ENCODE measurements at places on chromosomes 7 and 10. TPM values are rescaled to one million over a fixed set of nuclear protein-coding genes. Genes with fewer than 3 reads are reported as not detected.

Gene PHF14
- total RNA-seq = 40.1 TPM

Gene OR2A1
- total RNA-seq = not detected

- no peaks in the 10 kb centered on the region for H3K27me3 ChIP-seq
- H3K36me3 ChIP-seq = no peaks in the 10 kb centered on the region
- H3K4me1 ChIP-seq = peaks cover 20% of the 10 kb centered on the region
- H3K27ac ChIP-seq = no peak overlapping the region
- H3K4me3 ChIP-seq = no peak overlapping the region
These were observed 160.6 kb downstream of the LCOR start for GRCh38 chr10:96992721-96993120.

- peaks cover 5% of the 10 kb centered on the region for H3K27me3 ChIP-seq
- H3K36me3 ChIP-seq = peaks cover 3% of the 10 kb centered on the region
- H3K4me1 ChIP-seq = peaks cover 22% of the 10 kb centered on the region
- no peak overlapping the region for H3K4me3 ChIP-seq
These were observed 9.4 kb upstream of the PIK3CG start for GRCh38 chr7:106855540-106856132.

DNA sequence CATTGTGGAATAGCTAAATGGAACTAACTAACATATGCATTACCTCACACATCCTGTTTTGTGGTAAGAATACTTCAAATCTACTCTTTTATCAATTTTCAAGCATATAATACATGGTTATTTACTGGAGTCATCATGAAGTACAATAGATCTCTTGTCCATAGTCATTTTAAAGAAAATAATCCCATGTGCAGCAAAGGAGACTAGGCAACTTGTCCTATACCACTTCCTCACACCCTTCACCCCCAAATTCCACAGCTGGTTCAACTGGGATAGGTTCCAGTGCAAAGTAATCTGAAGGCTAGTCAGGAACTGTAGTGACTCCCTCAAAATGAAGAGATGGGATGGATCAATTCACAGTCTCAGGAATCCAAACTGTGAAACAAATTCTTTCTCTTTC lies 176.1 kb downstream of the SGMS1 start:
- H3K4me1 ChIP-seq = peaks cover 5% of the 10 kb centered on the region
- no peaks in the 10 kb centered on the region for H3K27me3 ChIP-seq
- no peak overlapping the region for H3K27ac ChIP-seq
- no peak for DNase-seq
- peaks cover 2% of the 10 kb centered on the region for H3K36me3 ChIP-seq

- peaks cover 4% of the 10 kb centered on the region for H3K36me3 ChIP-seq
- H3K4me3 ChIP-seq = no peak overlapping the region
- H3K27ac ChIP-seq = no peak overlapping the region
These were observed 49.9 kb downstream of the BUB3 start for GRCh38 chr10:123204127-123204461.

Gene ASB10
- total RNA-seq = not detected

GRCh38 chr7:73742753-73743641 lies 4.4 kb upstream of the ABHD11 start:
- DNase-seq = no peak
- H3K4me3 ChIP-seq = no peak overlapping the region
- peaks cover 9% of the 10 kb centered on the region for H3K4me1 ChIP-seq
- H3K27me3 ChIP-seq = no peaks in the 10 kb centered on the region
- no peak overlapping the region for H3K27ac ChIP-seq

DNA sequence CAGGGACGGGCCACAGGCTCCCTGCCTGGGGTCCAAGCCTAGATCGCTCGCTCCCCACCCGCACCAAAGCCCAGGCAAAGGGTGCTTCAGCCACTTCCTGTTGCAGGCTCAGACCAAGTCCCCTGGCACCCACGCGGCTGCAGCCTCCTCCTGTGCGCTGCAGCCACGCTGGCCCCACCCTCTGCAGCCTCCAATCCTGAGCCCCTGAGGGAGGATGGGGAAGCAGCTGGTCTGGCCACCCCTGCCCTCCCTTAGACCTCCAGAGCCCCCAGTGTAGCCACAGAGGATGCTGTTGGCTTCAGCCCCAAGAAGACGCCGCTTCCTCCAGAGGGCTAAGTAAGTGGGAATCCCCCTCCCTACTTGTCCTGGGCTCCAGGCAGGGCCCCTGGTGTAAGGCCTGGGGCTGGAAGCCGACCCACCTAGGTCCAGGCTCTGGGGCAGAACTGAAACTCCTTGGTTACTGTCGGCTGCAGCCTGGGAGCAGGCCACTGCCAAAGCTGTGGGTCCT lies 9.4 kb downstream of the LIMK1 start:
- H3K36me3 ChIP-seq = peaks cover 6% of the 10 kb centered on the region
- H3K27me3 ChIP-seq = no peaks in the 10 kb centered on the region
- H3K4me3 ChIP-seq = no peak overlapping the region
- H3K27ac ChIP-seq = no peak overlapping the region

- H3K4me1 ChIP-seq = peaks cover 14% of the 10 kb centered on the region
- no peaks in the 10 kb centered on the region for H3K36me3 ChIP-seq
- no peak overlapping the region for H3K27ac ChIP-seq
- no peak overlapping the region for H3K4me3 ChIP-seq
- H3K27me3 ChIP-seq = no peaks in the 10 kb centered on the region
- DNase-seq = no peak
These were observed 150.3 kb upstream of the NRP1 start for GRCh38 chr10:33484787-33485186.

Gene MIOS
- total RNA-seq = 60.7 TPM

GRCh38 chr10:126012485-126012884 lies 116.1 kb downstream of the FANK1 start:
- DNase-seq = no peak
- H3K4me1 ChIP-seq = peaks cover 9% of the 10 kb centered on the region

Gene OPN1SW
- total RNA-seq = not detected

GRCh38 chr10:71472912-71473311 lies 76.2 kb downstream of the CDH23 start:
- peaks cover 6% of the 10 kb centered on the region for H3K4me1 ChIP-seq
- no peak overlapping the region for H3K4me3 ChIP-seq
- H3K27me3 ChIP-seq = no peaks in the 10 kb centered on the region
- no peak for DNase-seq

- peak within 1 kb of the TSS; percentile 95 for H3K27ac ChIP-seq
- peaks cover 42% of the 10 kb centered on the region for H3K4me1 ChIP-seq
- peak within 1 kb of the TSS; percentile 86 for H3K4me3 ChIP-seq
- peak; percentile 92 for DNase-seq
These were observed at the start of gene SLC37A3 for GRCh38 chr7:140397784-140398750. Gene SLC37A3 (minus strand): TSS chr7:140398530. CDS start chr7:140382526, 16,004 bp downstream.

Gene MICALL2
- total RNA-seq = 3.5 TPM

DNA sequence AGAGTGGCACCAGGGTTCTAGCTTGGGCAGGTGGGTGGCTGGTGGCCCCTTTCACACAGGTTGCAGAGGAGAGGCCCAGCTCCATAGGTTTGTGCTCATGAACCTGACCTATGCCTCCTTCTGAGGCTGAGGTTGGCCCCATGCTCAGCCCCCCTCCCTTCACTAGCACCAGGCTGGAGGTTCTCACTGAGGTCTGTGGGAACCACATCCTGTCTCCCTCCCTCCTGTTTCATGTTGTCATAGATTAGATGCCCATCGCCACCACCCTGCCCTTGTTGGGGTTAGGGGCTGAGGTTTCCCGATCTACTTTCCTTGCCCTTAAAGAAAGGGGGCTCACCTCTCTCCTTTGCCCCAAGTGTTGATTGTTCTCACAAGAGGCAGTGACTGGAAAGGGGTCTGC lies 14.7 kb downstream of the NEUROG3 start:
- H3K4me1 ChIP-seq = peaks cover 11% of the 10 kb centered on the region
- no peak overlapping the region for H3K4me3 ChIP-seq
- H3K27me3 ChIP-seq = peaks cover 2% of the 10 kb centered on the region
- DNase-seq = no peak
- H3K27ac ChIP-seq = no peak overlapping the region

DNA sequence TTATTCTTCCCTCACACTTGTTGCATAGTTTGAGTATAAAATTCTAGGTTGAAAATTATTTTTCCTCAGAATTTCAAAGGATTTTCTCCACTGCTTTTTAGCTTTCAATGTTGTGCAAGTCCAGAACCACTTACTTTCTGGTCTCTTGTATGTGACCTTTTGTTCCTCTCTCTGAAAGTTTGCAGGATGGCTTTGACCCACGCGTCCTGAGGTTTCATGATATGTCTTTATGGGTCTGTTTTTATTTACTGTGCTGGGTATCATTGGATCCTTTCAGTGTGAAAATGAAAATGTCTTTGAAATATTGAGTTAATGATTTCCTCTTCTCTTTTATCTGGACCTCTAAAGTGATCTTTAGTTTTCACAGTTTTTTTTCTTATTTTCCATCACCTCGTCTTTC lies 38.5 kb downstream of the C1GALT1 start:
- no peak overlapping the region for H3K27ac ChIP-seq
- DNase-seq = no peak
- H3K4me1 ChIP-seq = peaks cover 36% of the 10 kb centered on the region
- H3K36me3 ChIP-seq = no peaks in the 10 kb centered on the region

DNA sequence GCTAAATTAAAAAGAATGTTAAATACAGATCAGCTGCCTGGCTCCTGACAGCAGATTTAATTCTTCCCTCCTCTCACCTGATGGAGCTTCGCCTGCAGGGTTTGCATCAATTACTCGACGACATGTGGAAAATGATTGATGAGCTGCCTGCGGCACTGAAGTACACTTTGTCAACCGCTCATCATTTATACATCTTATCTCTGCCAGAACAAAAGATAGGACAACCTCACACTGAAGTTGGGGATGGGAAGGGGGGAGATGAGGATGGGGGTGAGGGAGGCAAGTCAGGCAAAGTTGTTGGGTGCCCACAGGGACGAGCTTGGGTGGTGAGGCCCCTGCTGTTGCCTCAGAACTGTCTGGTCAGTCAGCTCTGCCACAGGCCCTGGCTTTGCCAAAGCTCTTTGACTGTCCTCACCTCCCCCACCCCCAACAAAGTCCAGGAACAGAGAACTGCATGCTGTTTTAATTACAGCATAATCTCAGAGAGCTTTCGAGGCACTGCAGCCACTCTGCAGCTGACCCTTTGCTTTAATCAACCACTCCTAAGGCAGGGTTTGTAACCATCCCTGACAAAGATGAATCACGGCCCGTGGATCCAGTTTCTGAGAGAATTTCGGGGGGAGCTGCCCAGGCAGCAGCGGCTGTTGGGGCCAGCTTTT lies 702.3 kb downstream of the LRMDA start:
- no peaks in the 10 kb centered on the region for H3K27me3 ChIP-seq
- no peaks in the 10 kb centered on the region for H3K4me1 ChIP-seq
- no peaks in the 10 kb centered on the region for H3K36me3 ChIP-seq

- no peak overlapping the region for H3K4me3 ChIP-seq
- no peaks in the 10 kb centered on the region for H3K36me3 ChIP-seq
- H3K4me1 ChIP-seq = no peaks in the 10 kb centered on the region
- no peak overlapping the region for H3K27ac ChIP-seq
These were observed 24.3 kb downstream of the CPVL start for GRCh38 chr7:29122081-29122480.

DNA sequence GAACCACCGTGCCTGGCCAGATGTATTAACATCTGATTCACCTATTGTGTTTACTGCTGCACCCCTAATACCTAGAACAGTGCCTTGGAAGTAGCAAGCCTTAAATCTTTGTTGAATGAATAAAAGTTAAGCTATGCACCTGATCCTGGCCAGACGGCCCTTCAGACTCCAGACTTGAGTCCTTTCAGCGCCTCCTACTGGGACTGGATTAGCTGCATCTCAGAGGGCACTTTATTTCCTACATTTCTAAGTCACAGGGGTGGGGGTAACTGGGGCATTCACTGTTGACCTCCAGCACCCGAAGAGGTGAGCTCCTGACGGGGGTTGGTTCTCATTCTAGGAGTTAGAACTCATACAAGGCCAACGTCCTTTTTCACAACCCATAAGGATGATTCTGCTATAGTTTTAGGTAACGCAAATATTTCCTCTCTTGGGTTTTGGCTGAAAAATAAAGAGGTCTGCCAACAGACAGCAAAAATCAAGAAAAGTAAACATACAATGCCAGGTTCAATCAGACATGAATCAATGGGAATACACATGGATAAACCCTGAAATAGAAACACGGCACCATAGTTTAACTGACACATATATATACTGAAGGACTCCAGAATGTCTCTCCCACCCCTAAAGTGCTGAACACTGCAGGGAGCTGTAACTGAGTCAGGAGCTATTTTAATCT lies 48.0 kb upstream of the DLG5 start:
- no peak overlapping the region for H3K4me3 ChIP-seq
- H3K27me3 ChIP-seq = no peaks in the 10 kb centered on the region
- H3K27ac ChIP-seq = no peak overlapping the region
- peaks cover 12% of the 10 kb centered on the region for H3K36me3 ChIP-seq
- DNase-seq = no peak

DNA sequence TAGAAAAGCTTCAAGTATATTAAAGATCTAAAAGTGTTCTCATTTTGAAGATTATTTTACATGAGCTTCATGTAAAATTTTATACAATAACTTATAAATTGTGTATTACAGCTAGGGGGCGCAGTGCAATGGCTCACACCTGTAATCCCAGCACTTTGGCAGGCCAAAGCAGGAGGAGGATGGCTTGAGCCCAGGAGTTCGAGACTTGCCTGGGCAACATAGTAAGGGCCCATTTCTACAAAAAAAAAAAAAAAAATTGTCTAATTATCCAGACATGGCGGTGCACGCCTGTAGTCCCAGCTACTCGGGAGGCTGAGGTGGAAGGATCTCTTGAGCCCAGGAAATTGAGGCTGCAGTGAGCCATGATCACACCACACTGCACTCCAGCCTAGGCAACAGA lies 16.6 kb downstream of the ACBD5 start:
- no peaks in the 10 kb centered on the region for H3K27me3 ChIP-seq
- peak; percentile 33 for DNase-seq
- H3K27ac ChIP-seq = no peak overlapping the region
- peaks cover 2% of the 10 kb centered on the region for H3K36me3 ChIP-seq
- no peak overlapping the region for H3K4me3 ChIP-seq

DNA sequence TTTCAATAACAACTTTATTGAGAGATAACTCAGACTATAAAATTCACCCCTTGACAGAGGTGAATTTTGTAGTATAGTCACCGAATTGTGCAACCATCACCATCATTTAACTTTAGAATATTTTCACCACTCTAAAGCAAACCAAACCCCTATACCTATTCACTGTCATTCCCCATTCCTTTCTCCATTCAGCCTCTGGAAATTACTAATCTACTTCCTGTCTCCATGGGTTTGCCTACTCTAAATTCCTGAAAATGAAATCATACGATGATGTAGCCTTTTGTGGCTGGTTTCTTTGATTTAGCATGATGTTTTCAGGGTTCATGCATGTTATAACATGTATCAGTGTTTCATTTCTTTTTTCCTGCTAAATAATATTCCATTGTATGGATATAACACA lies 15.6 kb upstream of the LMTK2 start:
- no peak for DNase-seq
- no peaks in the 10 kb centered on the region for H3K36me3 ChIP-seq
- H3K27ac ChIP-seq = no peak overlapping the region
- peaks cover 13% of the 10 kb centered on the region for H3K27me3 ChIP-seq
- H3K4me1 ChIP-seq = no peaks in the 10 kb centered on the region

Gene ZCCHC24
- 1.1 TPM for total RNA-seq

GRCh38 chr10:3874990-3875841 lies 90.2 kb upstream of the KLF6 start:
- no peaks in the 10 kb centered on the region for H3K36me3 ChIP-seq
- H3K27me3 ChIP-seq = no peaks in the 10 kb centered on the region
- DNase-seq = peak; percentile 38
- H3K4me3 ChIP-seq = peak overlapping the region; percentile 84
